ENCODE measurements at places on chromosomes 5 and 9. TPM values are rescaled to one million over a fixed set of nuclear protein-coding genes. Genes with fewer than 3 reads are reported as not detected.

DNA sequence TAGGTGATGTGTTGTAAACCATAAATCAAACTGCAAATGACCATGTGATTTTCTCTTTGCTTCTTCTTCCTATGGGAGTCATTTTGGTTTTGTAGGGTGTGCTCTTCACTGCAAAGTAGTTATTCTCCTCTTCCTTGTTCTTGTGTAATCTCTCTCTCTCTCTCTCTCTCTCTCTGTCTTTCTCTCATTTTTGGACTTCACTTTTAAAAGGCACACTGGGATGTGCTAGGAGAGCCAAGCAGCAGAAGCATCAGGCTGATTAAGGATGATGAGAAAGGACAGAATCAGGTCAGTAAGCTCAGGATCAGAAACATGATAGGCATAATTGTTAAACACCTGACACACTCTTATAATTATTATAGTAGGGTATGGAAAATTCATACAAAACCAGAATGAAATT lies 505.3 kb upstream of the ZNF608 start:
- H3K27me3 ChIP-seq, result no peaks in the 10 kb centered on the region
- H3K27ac ChIP-seq, result no peak overlapping the region
- no peaks in the 10 kb centered on the region for H3K4me1 ChIP-seq
- no peak for DNase-seq
- H3K4me3 ChIP-seq, result no peak overlapping the region
- H3K36me3 ChIP-seq, result no peaks in the 10 kb centered on the region

- no peak overlapping the region for H3K27ac ChIP-seq
- H3K36me3 ChIP-seq, result no peaks in the 10 kb centered on the region
- peaks cover 7% of the 10 kb centered on the region for H3K4me1 ChIP-seq
These were observed 28.1 kb downstream of the ARHGAP26 start for GRCh38 chr5:142798099-142798770.

GRCh38 chr5:133370036-133370831 lies 242.1 kb downstream of the FSTL4 start:
- H3K27me3 ChIP-seq, result no peaks in the 10 kb centered on the region
- H3K4me3 ChIP-seq, result no peak overlapping the region
- H3K36me3 ChIP-seq, result no peaks in the 10 kb centered on the region
- no peak overlapping the region for H3K27ac ChIP-seq
- DNase-seq, result peak; percentile 46

CARTPT gene
- total RNA-seq, result not detected

GRCh38 chr9:73080110-73080694 lies 71.5 kb upstream of the ANXA1 start:
- no peaks in the 10 kb centered on the region for H3K27me3 ChIP-seq
- H3K27ac ChIP-seq, result no peak overlapping the region
- no peaks in the 10 kb centered on the region for H3K4me1 ChIP-seq

DNA sequence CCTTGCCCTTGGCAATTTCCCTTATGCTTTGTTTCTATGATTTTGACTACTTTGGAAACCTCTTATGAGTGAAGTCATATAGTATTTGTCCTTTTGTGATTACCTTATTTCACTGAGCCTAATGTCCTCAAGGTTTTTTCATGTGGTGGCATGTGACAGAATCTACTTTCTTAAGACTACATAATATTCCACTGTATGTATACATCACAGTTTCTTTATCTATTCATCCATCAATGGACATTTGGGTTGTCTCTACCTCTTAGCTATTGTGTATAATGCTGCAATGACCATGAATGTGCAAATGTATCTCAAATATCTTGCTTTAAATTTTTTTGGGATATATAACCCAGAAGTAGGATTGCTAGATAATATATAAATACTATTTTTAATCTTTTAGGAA lies 96.4 kb upstream of the ALDH1A1 start:
- no peak for DNase-seq
- no peaks in the 10 kb centered on the region for H3K27me3 ChIP-seq
- no peaks in the 10 kb centered on the region for H3K4me1 ChIP-seq
- H3K36me3 ChIP-seq, result no peaks in the 10 kb centered on the region

DNA sequence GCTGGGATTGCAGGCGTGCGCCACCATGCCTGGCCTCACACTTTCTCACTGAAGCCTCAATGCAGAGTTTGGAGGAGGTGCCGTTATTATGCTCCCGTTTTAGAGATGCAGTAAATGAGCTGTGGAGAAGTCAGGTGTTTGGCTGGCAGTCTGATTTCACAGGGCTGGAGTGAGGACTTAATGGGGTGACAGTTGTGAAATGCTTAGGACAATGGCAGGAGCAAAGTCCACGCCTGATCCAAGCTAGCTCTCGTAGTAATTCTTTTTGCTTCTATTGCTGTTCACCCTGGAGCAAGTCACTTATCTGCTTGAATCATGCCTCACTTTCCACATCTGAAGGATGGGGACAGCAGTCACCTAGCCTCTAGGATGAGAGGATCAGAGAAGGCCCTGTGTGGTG lies 21.8 kb downstream of the UNC5A start:
- H3K27ac ChIP-seq, result no peak overlapping the region
- H3K4me1 ChIP-seq, result no peaks in the 10 kb centered on the region
- DNase-seq, result no peak
- H3K27me3 ChIP-seq, result no peaks in the 10 kb centered on the region

GRIA1 gene
- not detected for total RNA-seq

- no peaks in the 10 kb centered on the region for H3K36me3 ChIP-seq
- DNase-seq, result no peak
- H3K27ac ChIP-seq, result no peak overlapping the region
- no peaks in the 10 kb centered on the region for H3K27me3 ChIP-seq
These were observed 54.2 kb downstream of the SSBP2 start for GRCh38 chr5:81696418-81697397.

ADAM19 gene
- 4.9 TPM for total RNA-seq

DNA sequence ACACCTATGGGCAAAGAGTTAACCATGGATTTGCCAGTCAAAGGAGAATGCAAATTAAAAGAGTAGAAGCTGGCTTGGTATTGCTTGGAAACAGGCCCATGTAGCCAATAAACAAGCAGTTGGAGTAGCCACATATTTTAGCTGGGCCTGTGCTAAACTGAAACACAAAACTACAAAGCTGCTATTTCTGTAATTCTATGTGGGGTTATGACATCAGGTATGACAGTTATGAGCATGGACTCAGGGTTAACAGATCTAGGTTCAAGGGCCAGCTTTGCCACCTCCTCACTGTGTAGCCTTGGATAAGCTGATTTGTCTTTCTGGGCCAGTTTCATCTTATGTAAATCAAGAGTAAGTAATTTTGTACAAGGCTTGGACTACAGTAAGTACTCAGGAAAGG lies 142.7 kb downstream of the PIP5K1B start:
- no peaks in the 10 kb centered on the region for H3K4me1 ChIP-seq
- H3K4me3 ChIP-seq, result no peak overlapping the region
- no peak overlapping the region for H3K27ac ChIP-seq
- H3K27me3 ChIP-seq, result no peaks in the 10 kb centered on the region

RABL6 gene
- 31.7 TPM for total RNA-seq

ERMP1 gene
- 15.5 TPM for total RNA-seq

GRCh38 chr9:19371942-19372341 lies 8.1 kb downstream of the RPS6 start:
- no peak overlapping the region for H3K27ac ChIP-seq
- H3K4me1 ChIP-seq, result no peaks in the 10 kb centered on the region
- no peak overlapping the region for H3K4me3 ChIP-seq
- peaks cover 61% of the 10 kb centered on the region for H3K36me3 ChIP-seq
- DNase-seq, result no peak

- DNase-seq, result no peak
- H3K27me3 ChIP-seq, result no peaks in the 10 kb centered on the region
- no peak overlapping the region for H3K4me3 ChIP-seq
- no peaks in the 10 kb centered on the region for H3K36me3 ChIP-seq
- H3K27ac ChIP-seq, result no peak overlapping the region
These were observed 303.1 kb upstream of the CDH6 start for GRCh38 chr5:30890377-30890776.

C9orf57 gene
- not detected for total RNA-seq

ADAMTSL2 gene
- total RNA-seq, result 2.0 TPM

DNA sequence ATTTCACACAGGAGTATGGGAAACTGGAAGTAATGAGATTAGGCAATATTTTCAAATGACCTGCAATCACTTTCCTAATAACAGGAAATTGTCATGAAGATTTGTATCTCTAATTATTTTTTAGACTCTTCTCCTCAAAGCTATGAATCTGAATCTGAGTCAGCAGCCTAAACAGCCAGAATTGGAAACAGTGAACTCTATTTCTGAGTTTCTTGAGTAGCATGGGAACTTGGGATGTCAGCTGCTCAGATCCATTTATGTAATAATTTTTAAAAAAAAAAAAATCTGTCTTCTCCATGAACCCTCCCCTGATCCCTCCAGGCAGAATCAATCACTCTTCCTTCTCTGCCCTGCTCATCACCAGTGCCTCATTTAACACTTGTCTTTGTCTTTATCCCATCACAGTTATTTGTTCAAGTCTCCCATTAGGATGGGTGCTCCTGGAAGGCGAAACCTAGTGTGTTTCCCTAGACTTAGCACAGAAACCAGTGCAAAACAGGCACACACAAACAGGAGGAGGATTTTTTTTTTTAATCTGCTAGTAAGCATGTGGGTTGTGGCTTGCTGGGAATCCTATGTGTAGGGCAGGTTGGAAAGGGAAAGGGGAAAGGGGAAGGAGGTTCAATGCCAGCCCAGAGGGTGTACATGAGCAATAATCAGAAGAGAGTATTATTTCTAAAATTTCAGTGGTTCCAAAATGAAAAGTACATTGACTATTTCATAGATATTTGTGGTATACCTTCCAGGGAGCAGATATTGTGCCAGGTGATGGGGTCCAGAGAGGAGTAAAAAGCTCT lies 186.8 kb downstream of the TTLL11 start:
- no peaks in the 10 kb centered on the region for H3K36me3 ChIP-seq
- H3K4me1 ChIP-seq, result no peaks in the 10 kb centered on the region
- no peaks in the 10 kb centered on the region for H3K27me3 ChIP-seq
- no peak overlapping the region for H3K27ac ChIP-seq

KCNMB1 gene
- 4.9 TPM for total RNA-seq

SLC34A1 gene
- not detected for total RNA-seq

OR1L6 gene
- not detected for total RNA-seq

SLC23A1 gene
- not detected for total RNA-seq

GRCh38 chr9:93189369-93190132 lies 5.6 kb downstream of the WNK2 start:
- H3K4me1 ChIP-seq, result peaks cover 17% of the 10 kb centered on the region
- H3K27ac ChIP-seq, result no peak overlapping the region
- no peak overlapping the region for H3K4me3 ChIP-seq

DNA sequence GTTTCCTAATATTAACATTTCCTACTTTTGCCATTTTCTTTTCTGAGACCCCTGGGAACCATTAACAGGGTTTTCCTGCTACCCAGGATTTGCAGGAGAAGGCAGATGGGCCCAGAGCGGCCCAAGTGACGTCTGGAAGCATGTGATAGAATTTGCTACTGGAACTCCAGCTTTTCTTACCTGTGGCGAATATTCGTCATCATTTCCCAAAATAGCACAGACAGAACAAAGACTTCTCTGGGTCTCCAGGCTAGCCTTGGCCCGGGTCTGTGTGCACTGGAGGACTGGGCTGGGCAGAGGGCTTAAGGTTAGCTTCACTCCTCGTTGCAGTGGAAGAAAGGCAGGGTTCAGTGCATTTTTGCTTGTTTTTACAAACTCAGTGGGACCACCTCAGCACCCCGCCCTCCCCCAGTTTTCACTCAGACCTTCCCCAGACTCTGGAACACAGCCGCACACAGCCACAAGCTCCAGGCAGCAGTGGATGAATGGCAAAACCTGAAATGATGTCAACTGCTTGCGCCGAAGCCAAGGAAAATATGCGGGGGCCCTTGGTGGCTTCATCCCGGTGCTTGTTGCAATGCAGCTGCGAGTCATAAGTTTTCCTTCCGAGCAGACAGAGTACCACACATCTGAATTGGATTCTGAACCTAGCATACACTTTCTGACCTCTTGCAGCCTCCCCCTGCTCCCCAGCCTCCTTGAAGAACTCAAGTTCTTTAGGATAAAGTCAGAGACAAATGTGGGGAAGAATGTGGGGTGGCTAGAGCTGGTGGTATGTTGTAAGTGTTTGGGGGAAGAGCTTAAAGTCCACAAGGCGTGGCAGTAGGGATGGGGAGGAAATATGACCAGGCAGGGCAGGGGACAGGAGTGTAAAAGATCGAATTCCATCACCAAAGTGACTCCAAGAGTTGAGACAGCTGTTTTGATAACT lies 586.0 kb downstream of the CCDC171 start:
- no peak overlapping the region for H3K4me3 ChIP-seq
- H3K36me3 ChIP-seq, result no peaks in the 10 kb centered on the region
- H3K4me1 ChIP-seq, result peaks cover 17% of the 10 kb centered on the region
- DNase-seq, result no peak
- H3K27me3 ChIP-seq, result no peaks in the 10 kb centered on the region
- H3K27ac ChIP-seq, result peak overlapping the region; percentile 69

- no peak overlapping the region for H3K27ac ChIP-seq
- no peak for DNase-seq
- H3K27me3 ChIP-seq, result no peaks in the 10 kb centered on the region
- H3K4me1 ChIP-seq, result no peaks in the 10 kb centered on the region
- H3K4me3 ChIP-seq, result no peak overlapping the region
- no peaks in the 10 kb centered on the region for H3K36me3 ChIP-seq
These were observed 168.4 kb upstream of the KIF2A start for GRCh38 chr5:62137628-62138027.

PCDHB14 gene
- total RNA-seq, result 4.2 TPM

- H3K4me3 ChIP-seq, result no peak overlapping the region
- no peaks in the 10 kb centered on the region for H3K36me3 ChIP-seq
- no peak overlapping the region for H3K27ac ChIP-seq
- no peaks in the 10 kb centered on the region for H3K27me3 ChIP-seq
These were observed 85.9 kb upstream of the HTR4 start for GRCh38 chr5:148740079-148740858.

DNA sequence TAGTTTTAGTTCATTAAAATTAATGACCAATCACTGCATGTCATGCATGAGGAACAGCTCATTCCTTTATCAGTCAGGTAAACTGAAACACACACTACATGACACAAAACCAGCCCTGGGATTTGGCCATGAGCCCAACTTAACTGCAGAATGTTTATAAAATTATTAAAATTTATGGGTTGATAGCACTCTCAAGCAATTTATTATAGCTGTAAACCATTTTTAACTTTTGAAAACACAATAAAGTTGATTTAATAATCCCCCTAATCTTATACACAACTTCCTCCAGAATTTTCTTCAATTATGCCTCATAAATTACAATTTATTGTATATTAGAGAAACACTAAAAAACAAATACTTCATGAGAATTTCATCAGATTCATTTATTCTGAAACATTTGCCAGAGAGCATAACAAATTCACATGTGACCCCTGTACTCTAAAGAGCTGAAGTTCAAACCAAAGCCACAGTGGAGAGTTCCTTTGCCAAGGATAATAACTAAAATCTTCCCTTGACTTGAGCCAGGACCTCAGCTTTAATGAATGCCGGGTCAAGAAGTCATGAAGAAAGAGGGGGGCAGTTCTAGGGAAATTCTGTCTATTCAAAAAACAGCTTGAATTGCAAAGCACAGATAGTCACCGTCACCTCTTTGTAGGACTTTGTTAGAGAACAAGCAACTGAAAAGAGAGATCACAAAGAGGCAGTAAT lies 763.7 kb upstream of the GRAMD2B start:
- H3K4me1 ChIP-seq, result peaks cover 17% of the 10 kb centered on the region
- no peak overlapping the region for H3K27ac ChIP-seq
- H3K36me3 ChIP-seq, result no peaks in the 10 kb centered on the region

All from vagina (tissue), 2 donors.